Activated T-helper 1 cell treated with anti-CD3 and anti-CD28 coated beads, Interleukin-12 subunit alpha, Interleukin-12 subunit beta, Interleukin-2, Interleukin-4 antibody, amounts not matched to agents 30 ng/mL and 10 ng/mL and 1 ng/mL, durations not matched to agents 14 hours and 24 hours and 36 hours (primary cell): ENCODE measurements at places on chromosomes 6 and 20. TPM values are rescaled to one million over a fixed set of nuclear protein-coding genes. Genes with fewer than 3 reads are reported as not detected.

GRCh38 chr6:166397849-166398248 is 15.1 kb upstream of the MPC1 start:
- no peak for DNase-seq

The SAMD10 gene
- total RNA-seq, result 29.4 and 34.9 TPM in 2 replicates

The ARHGAP40 gene
- not detected in 2 replicates for total RNA-seq

GRCh38 chr6:149503276-149503675 is 18.5 kb upstream of the ZC3H12D start:
- no peak for DNase-seq

DNA sequence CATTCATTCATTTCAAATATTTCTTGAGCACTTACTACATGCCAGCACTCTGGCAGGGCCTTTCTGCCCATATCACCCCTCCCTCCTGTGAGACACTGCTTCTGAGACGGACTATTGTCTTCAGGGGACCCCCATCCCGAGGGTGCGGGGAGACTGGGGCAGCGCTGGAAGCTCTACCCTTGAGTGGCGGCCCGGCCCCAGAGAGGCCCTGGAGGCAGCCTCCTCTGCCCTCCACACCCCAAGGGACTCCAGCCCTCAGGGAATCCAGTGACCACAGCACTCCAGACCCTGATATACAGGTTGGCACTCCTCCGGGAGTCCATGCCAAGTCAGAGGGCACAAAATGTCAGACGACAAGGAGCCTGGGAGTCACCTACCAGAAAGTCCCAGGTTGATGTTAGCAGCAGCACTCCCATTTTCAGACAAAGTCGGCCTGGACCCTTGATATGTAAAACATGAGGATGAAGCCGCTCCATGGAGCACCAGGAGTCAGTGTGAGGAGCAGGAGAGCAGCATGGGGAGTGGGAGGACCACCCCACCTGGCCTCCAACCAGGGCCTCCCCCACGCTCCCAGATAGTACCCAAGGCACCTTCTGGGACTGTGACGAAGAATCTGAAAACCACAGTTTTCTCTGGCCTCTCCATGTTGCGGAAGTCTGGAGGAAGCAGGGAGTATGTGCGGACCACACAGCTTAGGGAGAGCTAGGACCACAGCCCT is 20.7 kb downstream of the TFEB start:
- DNase-seq, result no peak

The ARMH2 gene
- not detected in 2 replicates for total RNA-seq

GRCh38 chr6:15254070-15254975 is 8.5 kb downstream of the JARID2 start:
- no peak for DNase-seq

The RAD21L1 gene
- total RNA-seq, result not detected in 2 replicates
